Astrocyte (in vitro differentiated cells and primary cell): ENCODE measurements at places on chromosomes 12 and 14. TPM values are rescaled to one million over a fixed set of nuclear protein-coding genes. Genes with fewer than 3 reads are reported as not detected.

DNA sequence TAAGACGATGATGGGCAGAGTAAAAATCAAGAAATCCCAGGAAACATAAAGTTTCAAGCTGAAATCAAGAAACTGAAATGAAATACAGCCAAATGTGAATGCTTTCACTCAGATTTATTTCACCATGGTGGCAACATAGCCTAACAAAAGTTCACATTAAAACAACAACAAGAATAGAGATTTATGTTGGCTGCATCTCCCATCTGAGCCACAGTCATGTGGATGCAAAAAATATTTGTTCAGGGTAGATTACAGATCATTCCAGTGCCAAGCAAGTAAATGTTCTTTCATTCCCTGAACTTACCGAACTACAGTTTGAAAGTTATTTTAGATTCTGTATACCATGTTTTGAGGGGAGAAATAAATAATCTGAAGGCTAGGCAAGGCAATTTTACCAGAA lies 159.9 kb upstream of the TMTC1 start:
- no peak overlapping the region for H3K4me3 ChIP-seq
- no peaks in the 10 kb centered on the region for H3K27me3 ChIP-seq
- peak; percentile 3 for DNase-seq
- no peaks in the 10 kb centered on the region for H3K36me3 ChIP-seq
- no peaks in the 10 kb centered on the region for H3K4me1 ChIP-seq
- no peak overlapping the region for H3K27ac ChIP-seq

- no peaks in the 10 kb centered on the region for H3K4me1 ChIP-seq
- no peaks in the 10 kb centered on the region for H3K36me3 ChIP-seq
- H3K27me3 ChIP-seq, result no peaks in the 10 kb centered on the region
- H3K4me3 ChIP-seq, result no peak overlapping the region
- DNase-seq, result no peak
Measured at GRCh38 chr12:21248679-21249078, 86.0 kb downstream of the SLCO1A2 start.

GRCh38 chr12:122946690-122947341 lies 19.4 kb downstream of the ABCB9 start:
- peak; percentile 99 for DNase-seq
- H3K36me3 ChIP-seq, result no peaks in the 10 kb centered on the region
- peaks cover 45% of the 10 kb centered on the region for H3K4me1 ChIP-seq
- H3K27me3 ChIP-seq, result no peaks in the 10 kb centered on the region
- no peak overlapping the region for H3K4me3 ChIP-seq
- peak overlapping the region; percentile 83 for H3K27ac ChIP-seq

GRCh38 chr14:56300495-56300894 lies 182.3 kb downstream of the PELI2 start:
- H3K4me3 ChIP-seq, result no peak overlapping the region
- no peaks in the 10 kb centered on the region for H3K36me3 ChIP-seq
- H3K27ac ChIP-seq, result peak overlapping the region; percentile 1

DNA sequence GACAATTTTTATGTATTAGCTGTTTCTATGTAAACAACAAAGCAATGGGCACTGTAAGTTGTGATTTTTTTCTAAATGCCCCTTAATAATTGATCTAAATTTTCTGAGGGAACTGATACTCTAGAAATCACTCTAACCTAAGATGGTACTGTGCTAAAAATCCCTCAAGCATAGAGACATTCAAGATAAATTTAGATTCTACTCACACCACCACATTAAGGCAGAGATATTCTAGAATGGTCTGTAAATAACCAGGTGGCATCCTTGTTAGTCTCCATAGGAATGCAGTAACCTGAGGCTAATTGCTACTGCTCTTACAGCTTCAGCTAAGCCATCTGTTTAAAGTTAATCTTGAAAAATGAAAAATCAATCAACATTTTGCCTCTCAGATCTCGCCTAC lies 87.3 kb downstream of the SLC41A2 start:
- no peak overlapping the region for H3K4me3 ChIP-seq
- no peak for DNase-seq
- H3K4me1 ChIP-seq, result peaks cover 5% of the 10 kb centered on the region
- H3K36me3 ChIP-seq, result no peaks in the 10 kb centered on the region

The TOMM20L gene
- total RNA-seq, result not detected in 2 replicates

The TMPRSS12 gene
- not detected in 2 replicates for total RNA-seq

The CACNA2D4 gene
- 0.09 and 0.26 TPM in 2 replicates for total RNA-seq

The CCDC198 gene
- total RNA-seq, result 5.8 and 7.0 TPM in 2 replicates

The TAS2R8 gene
- total RNA-seq, result not detected in 2 replicates

The TAS2R7 gene
- total RNA-seq, result not detected in 2 replicates

The TMEM52B gene
- 0.45 TPM in 1 of 2 replicates, not detected in the other for total RNA-seq
